ENCODE measurements at places on chromosomes 6 and 20.
A peak's percentile ranks its signal among the peaks of the same experiment; 100 is the strongest.

GRCh38 chr6:85460921-85461797, 11.3 kb downstream of the NT5E start:
- DNase-seq: peak; percentile 37

GRCh38 chr6:71079677-71080076, 122.8 kb upstream of the B3GAT2 start:
- no peak for DNase-seq

GRCh38 chr6:93266116-93266817, 153.1 kb downstream of the EPHA7 start:
- DNase-seq: no peak

GRCh38 chr20:20731000-20731944, 18.8 kb upstream of the RALGAPA2 start:
- DNase-seq: no peak

DNA sequence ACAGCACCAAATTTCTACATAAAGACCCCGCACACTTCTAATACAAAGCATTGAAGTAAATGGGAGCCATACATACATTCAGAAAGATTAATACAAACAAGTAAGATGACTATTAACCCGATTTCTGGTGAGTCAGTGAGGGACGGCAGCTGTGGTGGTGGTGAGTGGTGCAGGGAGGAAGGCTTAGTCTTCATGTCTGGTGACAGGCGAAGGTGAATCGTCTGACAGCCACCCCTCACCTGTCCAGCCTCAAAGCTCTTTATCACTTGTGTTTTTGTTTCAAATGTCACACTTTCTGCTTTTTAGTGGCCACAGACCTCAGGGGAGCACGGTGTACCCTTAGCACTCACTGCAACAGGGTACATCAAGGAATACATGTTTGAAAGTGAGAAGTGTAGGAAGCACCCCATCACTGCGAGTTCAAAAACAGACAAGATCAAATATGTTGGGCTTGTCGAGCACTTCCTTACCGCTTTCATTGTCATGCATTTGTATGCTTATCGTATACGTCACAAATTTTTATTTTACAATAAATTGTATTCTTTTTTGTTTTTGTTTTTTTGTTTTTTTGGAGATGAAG, 63.5 kb downstream of the IRF4 start:
- DNase-seq: peak; percentile 38

GRCh38 chr6:168784426-168784825, 343.4 kb downstream of the SMOC2 start:
- no peak for DNase-seq

- no peak for DNase-seq
Measured at GRCh38 chr20:63831993-63832686, 1.1 kb upstream of the ZBTB46 start.

GRCh38 chr6:170006900-170007467, 255.6 kb downstream of the ERMARD start:
- no peak for DNase-seq

DNA sequence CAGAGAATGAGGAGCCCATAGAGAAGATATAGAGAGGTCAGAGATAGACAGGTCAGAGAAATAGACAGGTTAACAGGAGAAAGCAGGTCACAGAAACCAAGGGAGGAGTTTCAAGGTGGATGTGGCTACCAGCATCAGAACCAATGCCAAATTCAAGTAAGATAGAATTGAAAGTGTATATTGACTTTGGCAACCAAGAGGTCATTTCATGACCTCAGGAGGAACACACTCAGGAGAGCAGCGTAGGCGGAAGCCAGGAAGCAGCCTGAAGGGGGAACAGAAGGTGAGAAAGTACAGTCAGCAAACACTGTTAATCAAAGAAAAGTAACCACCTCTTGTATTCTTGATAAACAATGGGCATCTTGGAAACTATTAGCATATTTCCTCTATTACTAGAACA, 33.9 kb upstream of the ALDH8A1 start:
- no peak for DNase-seq

DNA sequence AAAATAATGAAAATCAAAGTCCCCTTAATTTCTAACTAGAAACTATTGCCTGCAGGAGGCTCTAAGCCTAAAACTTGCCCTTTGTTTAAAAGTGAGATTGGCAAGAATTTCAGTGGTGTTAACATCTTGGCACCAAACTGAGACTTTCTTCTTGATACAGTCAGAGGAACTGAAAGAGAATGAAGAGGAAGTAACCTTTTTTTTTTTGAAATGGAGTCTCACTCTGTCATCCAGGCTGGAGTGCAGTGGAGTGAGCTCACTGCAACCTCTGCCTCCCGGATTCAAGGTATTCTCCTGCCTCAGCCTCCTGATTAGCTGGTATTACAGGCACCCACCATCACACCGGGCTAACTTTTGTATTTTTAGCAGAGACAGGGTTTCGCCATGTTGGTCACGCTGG, 3.6 kb downstream of the DOP1A start:
- no peak for DNase-seq

- DNase-seq: no peak
Measured at GRCh38 chr20:32828029-32828680, 8.4 kb downstream of the MAPRE1 start.

DNA sequence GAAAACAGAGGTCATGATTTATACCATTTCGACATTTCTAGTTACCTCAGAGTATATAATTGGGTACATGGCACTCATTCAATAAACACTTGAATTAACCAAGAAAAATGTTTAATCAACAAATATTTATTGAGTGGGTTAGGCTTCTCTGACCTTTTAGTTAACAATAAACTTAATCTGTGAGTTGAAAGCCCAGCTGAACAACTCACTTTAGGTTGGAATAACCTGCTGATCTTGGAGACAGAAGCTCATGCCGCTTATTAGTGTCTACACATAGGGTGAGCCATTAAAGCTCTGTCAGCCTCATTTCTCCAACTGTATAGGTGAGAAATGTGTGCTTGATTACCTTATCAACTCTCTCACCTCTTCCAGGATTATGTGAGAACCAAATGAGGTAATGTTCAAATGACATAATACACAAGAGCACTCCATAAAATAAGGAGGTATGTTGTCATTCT, 98.2 kb upstream of the DTNBP1 start:
- DNase-seq: no peak

GRCh38 chr20:10596710-10597121, 77.1 kb downstream of the JAG1 start:
- no peak for DNase-seq

DNA sequence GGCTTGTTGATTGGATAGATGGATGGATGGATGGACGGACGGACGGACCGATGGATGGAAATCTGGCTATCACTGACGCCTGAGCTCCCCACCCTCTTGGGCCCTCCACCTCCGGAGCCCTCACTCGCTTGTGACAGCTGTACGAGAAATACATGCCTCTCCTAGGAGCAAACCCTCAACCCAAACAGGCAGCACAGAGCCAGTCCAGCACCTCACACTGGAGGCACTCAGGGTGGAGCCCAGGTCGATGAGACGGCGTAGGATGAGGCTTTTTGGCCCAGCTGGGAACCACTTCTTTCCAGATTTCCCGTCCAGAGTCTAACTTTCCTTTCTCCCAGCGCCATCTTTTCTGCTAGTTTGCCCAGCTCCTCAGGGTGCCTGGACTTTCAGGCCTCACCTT, 2.7 kb upstream of the LY6G5C start:
- no peak for DNase-seq

GRCh38 chr6:43338243-43338642, 29.6 kb upstream of the CRIP3 start:
- DNase-seq: no peak

- no peak for DNase-seq
Measured at GRCh38 chr6:43719511-43719910, 31.9 kb upstream of the MRPS18A start.

GRCh38 chr6:118893064-118893806, 717 bp upstream of the ASF1A start:
- peak; percentile 58 for DNase-seq

DNA sequence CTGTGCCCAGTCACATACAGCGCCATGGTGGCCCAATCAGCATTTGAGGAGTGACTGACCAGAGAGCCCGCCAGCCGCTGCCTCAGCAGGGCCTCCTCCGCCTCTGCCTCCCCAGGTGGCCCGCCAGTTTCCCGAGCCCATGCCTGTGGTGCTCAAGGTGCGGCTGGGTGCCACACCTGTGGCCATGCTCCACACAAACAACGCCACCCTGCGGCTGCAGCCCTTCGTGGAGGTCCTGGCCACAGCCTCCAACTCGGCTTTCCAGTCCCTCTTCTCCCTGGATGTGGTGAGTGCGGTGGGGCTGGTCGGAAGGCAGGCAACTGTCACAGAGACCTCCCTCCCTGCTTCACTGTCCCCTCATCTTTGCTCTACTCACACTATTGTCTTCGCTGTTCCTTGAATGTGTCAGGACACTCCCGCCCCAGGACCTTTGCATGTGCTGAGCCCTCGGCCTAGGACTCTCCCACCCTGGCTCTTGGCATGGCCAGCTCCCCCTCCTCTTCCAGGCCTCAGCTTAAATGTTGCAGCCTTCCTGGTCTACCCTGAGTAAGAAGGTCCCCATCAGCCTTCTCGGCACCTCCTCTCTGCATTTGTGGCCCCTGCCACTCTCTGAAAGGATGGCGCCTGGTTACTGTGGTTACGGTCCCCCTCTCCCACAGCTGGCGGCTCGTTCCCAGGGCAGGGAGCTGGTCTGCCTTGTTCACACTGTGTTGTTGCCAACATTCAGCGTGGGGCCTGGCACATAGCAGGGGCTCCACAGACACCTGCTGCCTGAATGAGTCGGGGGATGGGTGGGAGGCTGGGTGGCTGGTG, 11.8 kb upstream of the BPIFB6 start:
- no peak for DNase-seq

DNA sequence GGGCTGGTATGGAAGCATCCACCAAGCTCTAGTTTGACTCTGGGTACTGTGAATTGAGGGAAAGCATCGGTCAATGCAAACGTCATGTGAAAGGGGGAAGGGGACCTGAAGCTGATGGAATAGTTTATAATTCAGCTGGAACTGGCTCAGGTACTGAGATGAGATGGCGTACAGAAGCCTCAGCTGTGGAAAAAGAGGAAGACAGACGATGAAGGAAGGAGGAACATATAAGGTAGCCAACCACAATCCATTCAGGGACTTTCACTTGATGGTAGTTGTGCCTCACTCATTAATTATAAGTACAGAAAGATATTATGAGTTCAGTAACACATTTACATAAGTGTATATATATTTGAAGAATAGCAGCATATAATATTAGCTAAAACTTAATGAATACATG, 2.7 kb downstream of the CALHM5 start:
- DNase-seq: no peak

GRCh38 chr20:63740627-63741353, 1.2 kb downstream of the SLC2A4RG start:
- DNase-seq: peak; percentile 45

DNA sequence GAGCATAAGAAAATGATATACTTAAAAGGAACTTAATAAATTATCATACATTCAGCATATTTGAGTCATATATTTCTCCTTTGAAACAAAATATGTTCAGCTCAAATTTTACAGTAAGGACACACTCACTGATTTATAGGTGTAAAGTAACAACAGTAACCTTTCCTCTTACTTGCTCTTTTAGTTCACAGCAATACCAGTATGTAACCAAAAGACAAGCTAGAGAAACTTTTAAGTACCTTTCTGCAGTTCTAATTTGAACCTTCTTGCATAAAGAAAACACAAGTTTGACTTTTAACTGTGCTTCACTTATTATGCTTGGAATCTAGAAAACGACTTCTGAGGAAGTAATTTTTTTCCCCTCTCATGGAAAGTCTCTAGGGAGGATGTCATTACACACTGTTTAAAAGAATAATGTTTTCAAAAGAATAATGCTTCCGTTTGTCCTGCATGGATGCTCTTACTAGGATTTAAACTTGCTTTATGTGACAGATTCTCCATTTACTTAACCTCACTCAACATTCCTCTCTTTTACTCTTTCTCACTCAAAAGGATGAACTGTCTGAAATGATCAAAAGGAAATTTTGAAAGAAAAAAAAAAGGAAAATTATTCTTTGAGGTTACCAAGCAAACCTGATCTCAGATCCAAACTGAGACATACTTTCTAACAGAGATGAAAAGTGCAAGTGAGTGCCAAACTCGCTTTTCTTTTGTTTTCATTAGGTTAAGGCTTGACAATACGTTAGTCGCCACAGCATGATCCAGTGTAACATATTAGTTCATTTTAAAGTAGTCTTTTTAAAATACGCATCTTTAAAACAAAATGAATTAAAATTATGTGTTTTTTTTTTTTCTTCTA, 22.4 kb upstream of the CALHM6 start:
- no peak for DNase-seq

DNA sequence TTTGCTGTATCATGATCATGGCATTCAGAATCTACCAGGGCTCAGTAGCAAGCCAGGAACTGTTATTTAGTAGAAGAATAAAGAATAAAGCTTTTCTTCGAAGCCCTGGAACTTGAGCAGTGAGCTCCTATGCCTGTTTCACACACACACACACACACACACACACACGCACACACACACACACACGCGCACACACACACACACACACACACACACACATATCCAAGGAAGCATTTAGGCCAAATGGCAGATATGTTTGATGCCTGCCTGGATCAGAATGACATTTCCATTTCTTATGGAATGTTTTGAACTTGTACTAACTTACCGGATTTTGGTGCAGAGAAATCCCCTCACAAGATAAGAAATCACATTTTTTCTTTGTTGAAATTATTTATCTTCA, 35.5 kb downstream of the RPP21 start:
- no peak for DNase-seq

DNA sequence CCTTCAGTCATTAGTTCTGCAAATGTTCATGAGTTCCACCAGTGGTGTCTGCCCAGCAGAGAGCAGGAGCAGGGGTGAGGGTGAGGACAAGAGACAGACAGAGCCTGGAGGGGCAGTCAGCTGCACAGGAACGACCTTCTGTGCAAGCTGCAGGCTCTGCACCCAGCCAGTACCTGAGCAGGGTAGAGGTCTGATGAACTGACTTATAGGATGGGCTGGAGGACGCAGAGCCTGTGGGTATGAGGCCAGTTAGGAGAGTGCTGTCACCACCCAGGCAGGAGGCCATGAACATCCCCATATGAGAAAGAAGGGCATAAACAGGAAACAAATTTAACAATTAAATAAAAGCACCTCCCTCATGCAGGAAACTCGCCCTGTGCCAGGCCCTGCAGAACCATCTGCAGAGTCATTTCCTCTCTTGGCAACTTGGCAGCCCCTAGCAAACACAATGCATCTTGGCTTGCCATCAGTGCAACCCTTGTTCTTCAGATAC, 17.9 kb downstream of the C6orf15 start:
- DNase-seq: peak; percentile 74

DNA sequence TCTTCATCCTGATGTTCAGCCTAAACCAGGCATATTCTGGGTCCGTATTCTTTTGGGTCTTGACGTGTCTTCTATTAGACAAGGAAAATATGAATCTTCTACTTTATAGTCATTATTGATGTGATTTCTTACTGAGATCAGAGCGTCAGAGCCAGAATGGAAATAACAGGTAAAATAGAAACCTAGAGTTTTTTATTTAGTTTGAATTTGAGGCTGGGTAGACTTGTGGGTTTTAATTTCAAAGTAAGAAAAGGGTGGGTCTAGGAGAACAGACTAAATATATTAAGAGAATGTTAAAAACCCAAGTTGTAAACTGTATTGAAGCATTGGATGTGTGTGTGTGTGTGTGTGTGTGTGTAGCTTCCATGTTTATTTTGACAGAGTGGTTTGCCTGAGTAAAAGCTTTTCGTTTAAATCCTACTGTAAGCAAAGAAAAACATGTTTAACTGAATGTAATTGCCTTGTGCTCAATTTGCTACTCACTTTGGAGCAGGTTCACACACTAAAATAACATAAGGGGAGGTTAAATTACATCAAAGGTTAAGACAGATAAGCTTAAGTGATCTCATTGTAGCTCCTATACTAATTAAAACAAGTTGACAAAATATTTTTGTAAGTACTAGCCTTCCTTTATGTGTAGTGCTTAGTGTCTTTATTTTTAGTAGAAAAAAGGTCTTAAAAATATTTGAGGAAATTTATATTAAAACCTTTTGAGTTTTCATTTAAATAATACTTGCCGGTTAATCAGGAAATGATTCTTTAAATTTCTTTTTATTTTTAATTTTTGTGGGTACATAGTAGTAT, 17.4 kb downstream of the HECA start:
- DNase-seq: no peak

Measured in CD4-positive, alpha-beta T cell treated with Interleukin-17A for 4 hours (primary cell).